ENCODE measurements at places on chromosomes 3 and 15.

- DNase-seq, result no peak
Observed at GRCh38 chr15:45640616-45641015, 5.8 kb downstream of the SQOR start.

DNA sequence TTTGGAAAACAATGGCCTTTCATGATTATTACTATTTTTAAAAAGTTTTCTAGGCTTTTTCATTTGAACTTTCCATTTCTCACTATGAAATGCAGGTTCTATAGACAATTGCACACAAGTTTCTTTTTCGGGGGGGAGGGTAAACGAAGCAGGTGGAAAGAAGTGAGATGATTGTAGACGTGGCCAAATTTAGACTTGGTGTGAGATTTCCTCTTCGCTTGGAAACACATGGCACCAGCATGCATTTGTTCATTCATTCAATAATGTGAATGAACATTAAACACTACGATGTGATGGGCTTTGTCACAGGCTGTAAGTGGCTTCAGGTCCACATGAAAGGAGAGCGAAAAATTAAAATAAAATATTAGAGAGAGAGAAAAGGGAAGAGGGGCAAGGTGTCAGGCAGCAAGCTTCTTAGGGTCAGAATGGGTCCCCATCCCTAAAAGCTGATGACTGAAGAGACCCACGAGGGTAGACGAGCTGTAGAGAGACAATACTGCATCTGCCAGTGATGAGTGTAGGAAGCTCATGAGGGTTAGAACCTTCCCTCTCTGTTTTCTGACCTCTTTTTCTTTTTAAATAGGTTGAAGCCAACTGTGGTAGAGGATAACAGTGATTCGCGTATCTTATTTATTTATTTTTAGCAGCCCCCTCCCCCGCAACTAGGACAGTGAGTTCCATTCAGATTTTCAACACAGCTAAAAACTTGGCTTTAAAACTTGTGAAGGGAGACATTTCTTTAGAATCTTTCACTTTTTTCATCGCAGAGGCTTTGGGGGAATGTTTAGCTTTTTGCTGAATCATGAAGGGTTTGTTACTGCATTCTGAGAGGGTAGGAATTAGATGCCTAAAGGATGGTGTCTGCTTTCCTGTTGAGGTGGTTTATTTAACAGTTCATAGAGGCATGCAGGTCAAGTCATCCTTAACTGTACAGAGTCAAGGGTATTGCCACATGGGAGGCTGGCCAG lies 36.2 kb downstream of the GAP43 start:
- no peak for DNase-seq

DNA sequence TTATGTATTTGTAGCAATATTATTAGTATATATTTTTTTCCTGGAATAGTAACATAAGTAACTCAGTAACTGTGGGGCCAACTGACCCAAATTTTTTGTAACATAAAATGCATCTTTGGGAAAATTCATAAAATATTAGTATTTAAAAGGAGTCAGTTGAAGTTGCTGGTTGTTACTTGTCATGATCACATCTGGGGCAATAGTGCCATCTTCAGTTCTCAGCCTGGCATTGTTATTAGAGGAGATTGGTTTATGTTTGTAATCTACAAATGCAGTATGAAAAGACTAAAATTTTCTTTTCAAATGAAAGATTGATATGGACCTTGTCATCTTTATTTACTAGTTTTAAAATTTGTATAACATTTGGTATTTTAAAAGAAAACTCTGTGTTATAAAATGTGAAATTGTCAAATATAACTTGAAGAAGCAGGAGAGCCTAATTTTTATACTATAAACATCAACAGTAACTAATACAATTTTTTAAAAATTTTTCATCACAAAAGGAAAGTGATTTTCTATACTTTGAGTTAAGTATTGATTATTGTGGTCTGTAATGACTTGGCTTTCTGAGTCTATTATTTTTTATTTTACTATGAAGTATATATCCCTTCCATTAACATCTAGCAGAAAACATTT lies 38.8 kb upstream of the MLF1 start:
- DNase-seq, result no peak

DNA sequence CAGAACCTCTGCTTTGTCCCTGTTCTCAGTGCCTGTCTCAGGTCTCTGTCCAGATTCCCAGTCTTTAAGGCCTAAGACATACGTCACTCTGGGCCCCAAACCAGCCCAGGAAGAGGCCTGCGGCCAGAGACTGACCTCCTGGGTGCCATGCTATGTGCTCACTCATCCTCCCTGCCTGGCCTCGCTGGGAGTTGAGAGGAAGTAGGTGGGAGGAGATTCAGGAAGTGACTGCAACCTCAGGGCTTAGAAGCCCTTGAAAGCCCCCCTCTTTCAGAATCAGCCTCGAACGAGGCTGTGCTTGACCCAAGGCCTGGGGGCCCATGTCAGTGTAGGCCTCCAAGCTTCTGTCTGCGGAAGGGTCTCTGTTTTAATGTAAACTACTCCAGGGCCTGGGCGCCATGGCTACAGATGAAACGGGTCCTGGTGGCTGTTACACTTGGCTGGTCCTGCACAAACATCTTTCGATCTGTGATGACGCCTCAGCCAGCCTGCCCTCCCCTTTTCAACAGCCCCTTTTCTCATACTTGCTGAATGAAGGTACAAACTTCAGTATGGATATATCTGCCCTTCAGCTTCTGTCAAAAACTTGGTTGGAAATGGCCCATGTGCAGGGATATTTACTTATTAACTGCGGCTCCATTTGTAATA lies 11.7 kb downstream of the RASGRF1 start:
- no peak for DNase-seq

DNA sequence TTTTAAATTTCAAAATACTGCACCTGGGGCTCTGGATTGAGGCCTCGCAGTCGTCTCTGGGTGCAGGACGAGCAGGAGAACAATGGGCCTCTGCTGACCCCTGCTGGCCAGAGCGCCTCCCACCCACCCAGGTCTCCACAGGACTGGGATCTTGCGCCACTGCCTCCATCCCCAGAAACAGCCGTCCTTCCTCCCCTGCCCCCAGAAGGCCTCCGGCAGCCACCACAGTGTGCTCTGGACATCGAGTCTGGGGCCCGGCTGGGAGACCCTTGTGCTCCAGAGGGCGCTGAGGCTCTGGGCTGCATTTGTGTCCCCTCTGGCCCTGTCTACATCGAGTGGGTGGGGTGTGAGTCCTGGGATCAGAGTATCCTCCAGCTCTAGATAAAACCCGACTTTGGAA lies 6.7 kb upstream of the ACSBG1 start:
- DNase-seq, result no peak

DNA sequence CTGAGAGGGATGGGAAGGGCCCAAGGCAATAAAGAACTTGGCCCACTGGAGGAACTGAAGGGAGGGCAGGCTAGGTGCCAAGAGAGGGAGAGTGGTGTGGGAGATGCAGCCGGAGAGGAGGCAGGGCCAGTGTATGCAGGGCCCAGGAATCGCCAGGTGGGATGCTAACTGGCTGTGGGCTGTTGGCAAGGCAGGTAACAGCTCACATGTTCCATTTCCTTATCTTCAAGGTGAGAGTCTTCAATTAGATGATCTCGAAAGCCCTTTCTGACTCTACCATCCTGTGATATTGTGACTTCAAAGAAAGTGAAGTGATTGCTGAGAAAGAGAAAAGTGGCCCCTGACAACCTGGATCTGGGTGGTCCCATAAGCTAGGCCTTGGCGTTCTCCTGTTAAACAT lies 49.0 kb downstream of the CASR start:
- DNase-seq, result no peak

DNA sequence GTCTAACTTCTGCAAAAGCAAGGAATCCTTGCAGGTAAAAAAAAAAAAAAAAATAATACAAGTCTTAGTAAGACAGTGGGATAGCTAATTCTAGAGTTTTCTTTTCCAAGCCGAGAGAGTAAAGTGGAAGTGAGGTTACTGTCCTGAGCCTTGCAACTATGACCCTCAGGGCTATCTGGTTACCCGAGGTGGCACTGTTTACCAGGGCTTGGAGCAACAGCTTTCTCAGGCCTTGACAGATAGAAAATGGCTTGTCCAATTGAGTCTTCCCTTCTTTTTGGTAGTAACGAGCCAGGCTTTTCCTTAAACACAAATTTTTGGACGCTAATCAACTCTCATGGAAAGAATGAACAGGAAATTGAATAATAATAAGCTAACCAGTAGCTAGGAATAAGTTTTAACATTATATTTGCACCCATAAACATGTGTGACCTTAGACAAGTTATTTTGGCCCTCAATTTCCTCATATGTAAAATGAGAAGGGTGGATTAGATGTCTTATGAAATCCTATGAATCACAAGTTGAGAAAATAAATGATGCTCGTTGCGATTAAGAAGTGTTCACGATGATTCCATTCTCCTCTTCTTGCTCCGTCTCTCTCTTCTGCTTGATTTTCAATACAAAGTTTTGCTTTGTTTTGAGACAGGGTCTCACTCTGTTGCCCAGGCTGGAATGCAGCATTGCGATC lies 236.9 kb upstream of the KBTBD8 start:
- DNase-seq, result no peak

DNA sequence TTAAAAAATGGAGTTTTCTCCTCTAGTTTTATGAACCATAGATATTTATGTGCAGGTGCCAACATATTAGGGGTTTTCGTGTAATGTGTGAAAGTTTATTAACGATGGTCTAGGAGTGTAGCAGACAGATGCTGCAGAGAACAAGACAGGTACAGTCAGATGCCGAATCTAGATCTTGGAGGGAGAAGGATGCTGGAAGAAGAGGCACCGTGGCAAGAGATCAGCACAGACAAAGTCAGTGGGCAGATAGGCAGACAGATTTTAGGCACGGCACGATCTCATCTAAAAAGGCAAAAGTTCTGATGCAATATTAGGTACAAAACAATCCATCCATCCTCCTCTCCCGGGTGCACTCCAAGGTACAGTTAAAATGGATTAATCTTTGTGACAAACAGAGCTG lies 161.6 kb downstream of the TIGIT start:
- no peak for DNase-seq

DNA sequence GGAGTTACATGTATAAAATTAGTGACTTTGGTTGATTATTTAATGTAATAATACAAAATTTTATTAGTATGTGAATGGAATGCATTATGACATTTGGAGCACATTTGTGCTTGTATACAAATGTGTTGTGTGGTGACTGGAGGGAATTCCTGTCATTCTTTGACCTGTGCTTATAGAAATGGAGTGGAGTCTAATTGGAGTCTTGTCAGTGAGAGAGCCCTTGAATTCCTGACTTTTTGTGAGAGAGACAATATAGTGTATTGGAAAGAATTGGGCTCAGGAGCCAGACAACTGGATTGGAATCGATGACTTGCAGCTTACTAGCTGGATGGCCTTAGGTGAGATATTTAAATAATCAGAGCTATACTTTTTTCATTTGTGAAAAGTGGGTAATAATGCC lies 9.4 kb downstream of the TCF12 start:
- DNase-seq, result no peak

DNA sequence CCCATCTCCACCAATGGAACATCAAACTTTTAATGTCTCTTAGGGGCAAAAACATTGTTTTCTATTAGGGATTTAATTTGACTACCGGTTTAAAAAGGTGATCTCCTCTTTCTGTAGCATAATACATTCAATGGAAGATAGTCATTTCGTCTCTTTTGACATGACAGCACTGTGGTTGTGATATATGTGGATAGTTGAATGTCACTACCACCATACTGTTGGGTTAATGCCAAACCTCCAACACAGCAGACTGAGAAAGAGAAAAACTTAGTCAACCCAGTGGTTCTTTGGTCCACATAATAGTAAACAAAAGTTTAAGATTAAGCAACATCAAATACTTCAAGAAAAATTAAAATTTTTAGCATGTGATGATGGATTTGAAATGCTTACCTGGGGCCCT lies 530.4 kb downstream of the AGBL1 start:
- DNase-seq, result no peak

- DNase-seq, result no peak
Observed at GRCh38 chr3:154615471-154615870, 185.5 kb upstream of the GPR149 start.

DNA sequence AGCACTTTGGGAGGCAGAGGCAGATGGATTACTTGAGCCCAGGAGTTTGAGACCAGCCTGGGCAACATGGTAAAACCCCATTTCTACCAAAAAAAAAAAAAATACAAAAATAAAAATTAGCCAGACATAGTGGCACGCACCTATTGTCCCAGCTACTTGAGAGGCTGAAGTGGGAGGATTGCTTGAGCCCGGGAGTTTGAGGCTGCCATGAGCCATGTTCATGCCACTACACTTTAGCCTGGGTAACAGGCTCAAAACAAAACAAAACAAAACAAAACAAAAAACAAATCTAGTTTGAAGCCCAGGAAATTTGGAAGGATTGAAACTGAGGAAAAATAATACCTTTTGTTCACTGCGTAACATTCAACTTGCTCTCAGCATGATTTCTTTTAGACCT lies 16.6 kb downstream of the TMOD3 start:
- no peak for DNase-seq

DNA sequence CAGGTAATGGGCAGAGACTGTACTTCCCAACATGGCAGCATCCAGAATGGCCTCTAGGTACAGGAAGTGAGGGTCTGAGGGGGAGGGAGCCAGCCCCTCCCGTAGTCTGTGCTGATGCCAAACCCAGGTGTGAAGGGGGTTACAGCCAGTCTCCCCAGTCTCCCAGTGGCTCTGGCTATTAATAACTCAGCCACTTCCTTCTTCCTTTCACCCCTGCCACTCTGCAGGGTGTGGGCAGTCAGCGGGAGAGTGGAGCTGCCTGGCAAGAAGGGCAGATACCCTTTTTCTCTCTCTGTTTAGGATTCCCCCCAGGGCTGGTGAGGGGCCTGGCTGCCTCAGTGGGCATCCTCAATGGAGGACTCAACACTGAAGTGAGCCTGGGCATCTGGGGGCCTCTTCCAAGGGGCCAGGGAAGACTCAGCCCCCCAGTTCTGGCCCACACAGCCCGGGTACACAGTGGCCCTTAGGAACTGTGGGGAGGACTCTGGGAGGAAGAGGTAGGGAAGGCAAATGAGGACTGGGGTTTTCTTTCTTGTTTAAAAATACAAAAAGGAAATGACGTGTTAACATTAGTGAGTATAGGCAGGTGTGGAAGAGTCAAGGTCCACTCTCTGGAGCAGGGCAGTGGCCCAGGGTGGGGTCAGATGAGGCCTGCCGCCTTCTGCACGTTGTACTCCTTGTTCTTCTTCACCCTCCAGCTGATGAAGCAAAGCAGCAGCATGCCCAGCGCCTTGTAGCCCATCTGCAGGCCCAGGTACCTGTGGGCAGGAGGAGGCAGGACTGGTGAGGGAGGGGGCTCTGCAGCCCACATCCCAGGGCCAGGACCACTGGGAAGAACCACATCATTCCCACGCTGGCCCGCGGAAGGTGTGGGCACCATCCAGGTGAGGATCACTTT lies 38.6 kb upstream of the RAB6B start:
- no peak for DNase-seq

GRCh38 chr3:13605555-13605954 lies 56.6 kb downstream of the FBLN2 start:
- no peak for DNase-seq

- no peak for DNase-seq
Observed at GRCh38 chr15:77975332-77976094, 102.0 kb downstream of the TBC1D2B start.

DNA sequence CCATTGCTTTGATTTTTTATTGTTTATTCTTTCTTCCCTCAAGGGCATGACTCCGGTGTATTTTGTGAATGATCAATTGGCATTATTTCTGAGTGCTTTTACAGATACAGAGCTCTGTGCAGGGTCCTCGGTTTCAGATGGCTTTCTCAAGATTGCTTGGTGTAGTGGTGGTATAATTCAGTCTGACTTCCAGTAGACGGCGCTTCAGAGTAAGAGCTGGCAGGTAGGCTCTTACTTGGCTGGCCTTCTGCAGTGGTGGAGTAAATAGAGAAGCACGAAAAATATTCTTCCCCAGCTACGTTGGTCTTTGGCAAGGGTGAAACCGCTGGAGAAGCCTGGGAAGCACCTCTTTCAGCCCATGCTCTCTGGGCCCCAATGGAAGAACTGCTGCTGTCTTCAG lies 723.0 kb upstream of the BCHE start:
- no peak for DNase-seq

GRCh38 chr15:100339999-100340398 lies 1.8 kb downstream of the ADAMTS17 start:
- no peak for DNase-seq

Data from GM12878 (cell line).